ENCODE measurements at places on chromosomes 5 and 9.

- DNase-seq: peak; percentile 0
These were observed 236.5 kb upstream of the HAPLN1 start for GRCh38 chr5:83957188-83957587.

GRCh38 chr5:107121793-107122519 lies 548.8 kb downstream of the EFNA5 start:
- DNase-seq: no peak

- no peak for DNase-seq
These were observed 57.1 kb downstream of the SUSD1 start for GRCh38 chr9:112118009-112118408.

- DNase-seq: no peak
These were observed 48.2 kb downstream of the ROPN1L start for GRCh38 chr5:10489810-10490426.

GRCh38 chr9:119509291-119509905 lies 140.2 kb upstream of the BRINP1 start:
- DNase-seq: no peak

DNA sequence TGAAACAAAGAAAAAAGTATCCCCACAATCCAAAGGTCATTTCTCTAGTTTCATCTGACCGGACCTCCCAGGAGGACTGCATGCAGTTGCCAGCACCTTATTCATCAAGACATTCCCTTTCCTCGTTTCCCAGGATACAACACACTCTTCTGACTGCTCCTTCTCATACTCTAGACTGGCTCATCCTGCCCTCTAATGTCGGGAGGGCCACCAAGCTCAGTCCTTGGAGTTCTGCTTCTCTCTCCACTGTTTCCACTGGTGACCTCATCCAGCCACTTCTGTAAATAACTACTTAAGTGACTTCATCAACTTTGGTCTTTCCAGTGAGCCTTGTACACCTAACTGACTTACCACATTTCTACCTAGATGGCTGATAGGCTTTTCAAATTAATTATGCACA lies 179.1 kb downstream of the EPB41L4A start:
- no peak for DNase-seq

DNA sequence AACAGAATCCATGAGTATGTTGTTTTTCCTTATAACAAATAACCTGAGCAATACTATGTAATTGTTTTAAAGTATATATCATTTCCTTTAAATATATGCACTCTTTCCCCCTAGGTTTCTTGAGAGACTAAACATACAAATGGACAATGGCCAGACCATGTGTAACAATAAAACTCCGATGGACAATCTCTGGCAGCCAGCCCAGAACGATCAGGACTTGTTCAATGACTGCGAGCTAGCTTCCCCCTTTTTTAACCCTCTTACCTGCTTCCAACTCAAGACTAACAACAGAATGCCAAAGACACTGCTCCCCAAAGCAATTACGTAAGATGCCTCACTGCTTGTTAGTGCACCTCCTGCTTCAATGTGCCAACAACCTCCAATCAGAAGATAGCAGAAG lies 94.9 kb downstream of the HTR4 start:
- DNase-seq: peak; percentile 9

DNA sequence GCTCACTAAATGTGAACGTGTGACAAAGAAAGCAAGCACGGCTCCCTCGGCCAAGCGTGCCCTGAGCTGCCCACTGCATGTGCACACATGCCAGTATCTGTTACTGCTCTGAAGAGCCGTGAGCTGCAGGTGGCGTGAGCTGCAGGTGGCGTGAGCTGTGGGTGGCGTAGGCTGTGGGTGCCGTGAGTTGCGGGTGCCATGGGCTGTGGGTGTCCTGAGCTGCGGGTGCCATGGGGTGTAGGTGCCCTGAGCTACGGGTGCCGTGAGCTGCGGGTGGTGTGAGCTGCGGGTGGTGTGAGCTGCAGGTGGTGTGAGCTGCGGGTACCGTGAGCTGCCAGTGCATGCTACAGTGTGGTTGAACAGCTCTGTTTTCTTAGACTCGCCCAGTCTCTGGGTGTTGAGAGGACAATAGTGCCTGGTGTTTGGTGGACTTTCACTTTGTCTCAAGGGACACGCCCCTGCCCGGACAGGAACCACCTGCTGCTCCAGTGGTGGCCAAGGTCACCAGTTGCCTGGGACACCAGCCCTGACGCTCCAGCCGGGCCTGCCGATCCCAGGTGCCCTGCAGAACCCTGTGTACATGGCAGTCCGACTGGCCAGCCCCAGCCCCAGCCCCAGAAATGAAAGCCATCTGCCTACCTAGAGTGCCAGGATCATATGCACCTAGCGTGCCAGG lies 6.7 kb downstream of the CCDC187 start:
- peak; percentile 70 for DNase-seq

DNA sequence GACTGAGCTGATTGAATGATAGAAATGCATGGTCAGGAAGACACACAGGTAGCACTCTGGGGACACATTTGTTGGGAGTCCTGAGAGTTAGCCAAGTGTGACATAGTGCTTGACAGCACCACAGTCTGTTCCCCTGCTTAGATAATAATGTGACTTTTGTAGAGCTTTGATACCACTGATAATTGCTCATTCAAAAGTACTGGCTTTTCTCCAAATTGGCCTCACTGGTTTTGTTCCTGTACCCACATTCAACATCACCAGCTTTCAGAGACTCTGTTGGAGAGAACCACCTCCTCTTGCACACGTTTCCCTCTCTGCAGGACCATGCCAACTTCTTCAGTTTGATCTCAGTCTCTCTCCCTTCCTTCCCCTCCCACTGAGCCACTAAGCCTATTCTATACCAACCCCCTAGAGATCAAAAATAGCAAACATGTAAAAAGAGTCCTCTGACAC lies 52.5 kb upstream of the IL7R start:
- no peak for DNase-seq

DNA sequence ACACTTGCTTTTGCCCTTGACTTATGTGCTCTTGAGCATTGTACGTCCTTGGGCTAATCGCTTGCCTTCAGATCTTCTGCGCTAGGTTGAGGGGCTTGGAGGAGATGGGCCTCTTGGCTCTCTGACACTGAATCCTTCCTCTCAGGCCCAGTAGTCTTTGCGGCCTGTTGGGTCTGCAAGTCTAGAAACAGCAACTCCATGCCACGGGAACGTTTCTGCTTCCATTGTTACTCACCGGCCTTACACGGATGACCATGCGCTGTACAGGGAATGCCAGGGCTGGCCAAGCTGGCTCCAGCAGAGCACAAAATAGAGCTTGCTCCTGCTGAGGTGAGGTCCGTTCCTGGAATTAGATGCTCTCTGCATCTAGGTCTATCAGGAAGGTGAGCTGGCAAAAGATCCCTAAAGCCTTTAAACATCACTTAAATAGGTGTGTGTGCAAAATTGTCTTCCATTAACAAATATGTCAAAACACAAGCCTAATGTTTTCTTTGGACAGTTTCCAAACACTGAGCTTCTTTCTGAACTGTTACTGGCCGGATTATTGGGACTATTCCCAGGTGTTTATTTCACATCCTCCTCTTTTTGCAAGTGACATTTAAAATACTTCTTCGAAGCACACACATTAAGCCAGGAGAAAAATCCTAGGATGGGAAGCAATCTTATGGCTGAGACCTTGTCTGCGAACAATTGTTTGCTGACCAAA lies 29.7 kb downstream of the DAPK1 start:
- DNase-seq: no peak

- no peak for DNase-seq
These were observed 148.9 kb downstream of the DOCK2 start for GRCh38 chr5:169785771-169786618.

- DNase-seq: no peak
These were observed 88.1 kb upstream of the PTPRD start for GRCh38 chr9:10700915-10701314.

GRCh38 chr9:133378408-133378962 lies 2.3 kb downstream of the STKLD1 start:
- DNase-seq: no peak

DNA sequence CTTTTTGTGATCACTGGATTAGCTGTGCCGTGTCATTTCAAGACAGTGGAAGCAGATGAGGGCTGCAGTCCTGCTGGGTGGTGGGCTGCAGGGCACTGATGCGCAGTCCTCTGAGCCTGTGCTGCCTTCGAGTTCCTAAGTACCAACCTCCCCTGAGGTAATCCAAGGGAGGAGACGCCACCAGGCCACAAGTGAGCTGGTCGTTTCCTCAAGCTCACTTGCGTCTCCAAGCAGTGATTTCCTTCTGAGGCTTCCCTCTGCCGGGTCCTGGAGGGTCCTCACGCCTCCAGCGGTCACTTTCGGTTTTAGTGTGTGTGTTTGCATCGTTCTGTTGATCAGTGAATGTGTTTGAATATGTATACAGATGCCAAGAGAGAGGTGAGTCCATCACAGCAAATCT lies 115.7 kb downstream of the TRIO start:
- no peak for DNase-seq

DNA sequence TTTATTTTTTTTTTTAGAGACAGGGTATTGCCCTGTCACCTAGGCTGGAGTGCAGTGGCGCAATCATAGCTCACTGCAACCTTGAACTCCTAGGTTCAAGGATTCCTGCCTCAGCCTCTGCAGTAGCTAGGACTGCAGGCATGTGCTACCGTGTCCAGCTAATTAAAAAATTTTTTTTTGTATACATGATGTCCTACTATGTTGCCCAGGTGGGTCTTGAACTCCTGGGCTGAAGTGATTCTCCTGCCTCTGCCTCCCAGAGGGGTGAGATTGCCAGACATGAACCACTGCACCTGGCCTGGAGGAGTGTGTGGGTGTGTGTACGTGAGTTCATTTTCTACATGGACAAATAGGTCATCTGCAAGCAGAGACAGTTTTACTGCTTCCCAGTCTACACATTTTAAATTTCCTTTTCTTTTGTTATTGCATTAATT lies 33.8 kb downstream of the JMY start:
- no peak for DNase-seq

DNA sequence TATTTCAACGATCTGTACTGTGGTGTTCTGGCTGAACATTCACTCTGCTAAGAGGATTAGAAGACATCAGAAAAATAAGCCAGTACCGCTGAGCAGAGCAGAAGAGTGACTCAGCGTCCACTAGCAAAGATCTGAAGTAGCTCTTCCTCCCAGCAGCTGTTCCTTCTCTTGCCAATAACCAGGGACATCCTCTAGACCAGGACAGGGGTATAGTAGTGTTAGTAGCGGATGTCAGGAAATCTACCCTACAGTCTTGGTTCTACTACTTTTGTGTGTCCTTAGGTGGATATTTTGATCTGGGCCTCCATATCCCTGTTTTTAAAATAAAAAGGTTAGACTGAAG lies 103.6 kb downstream of the TSSK1B start:
- peak; percentile 28 for DNase-seq

- no peak for DNase-seq
These were observed 1.5 kb downstream of the ZNF189 start for GRCh38 chr9:101400120-101400519.
